ENCODE measurements at places on chromosomes 4 and X. TPM values are rescaled to one million over a fixed set of nuclear protein-coding genes. Genes with fewer than 3 reads are reported as not detected.

Gene BTK
- total RNA-seq, result not detected

Gene CXorf49B
- not detected for total RNA-seq

Gene GRID2
- not detected for total RNA-seq

Gene DTHD1
- total RNA-seq, result 0.26 TPM

Gene RXFP1
- not detected for total RNA-seq

Gene RAI2
- total RNA-seq, result not detected

Gene COX7B2
- not detected for total RNA-seq

DNA sequence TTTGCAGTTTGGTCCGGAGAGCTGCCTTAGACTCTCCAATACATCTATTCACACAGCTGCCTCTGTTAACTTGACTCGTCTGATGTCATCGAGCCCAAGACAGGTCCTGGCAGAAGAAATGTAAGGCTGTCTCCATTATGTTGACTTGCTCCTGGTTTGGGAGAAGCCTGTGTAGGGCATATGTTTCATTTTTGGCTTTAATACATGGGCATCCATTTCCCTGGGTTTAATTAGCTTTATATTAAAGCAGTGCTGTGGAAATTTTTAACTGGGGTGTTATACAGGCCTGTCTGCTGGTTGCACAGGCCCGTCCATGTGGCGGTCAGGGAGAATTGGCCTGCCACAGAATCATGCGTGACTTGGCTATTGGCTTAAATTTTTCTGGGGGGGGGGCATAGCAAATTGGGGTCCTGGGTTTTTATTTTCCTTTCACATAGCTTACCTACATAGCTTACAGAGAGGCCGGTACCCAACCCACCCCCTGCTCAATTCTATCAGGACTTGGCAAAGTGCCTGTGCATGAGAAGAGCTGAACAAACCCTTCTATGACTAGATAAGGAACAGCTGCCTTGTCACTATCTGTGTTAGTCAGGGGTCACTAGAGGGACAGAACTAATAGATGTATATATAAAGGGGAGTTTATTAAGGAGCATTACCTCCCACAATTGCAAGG, 123.5 kb upstream of the WDR1 start:
- no peaks in the 10 kb centered on the region for H3K36me3 ChIP-seq
- DNase-seq, result no peak
- no peaks in the 10 kb centered on the region for H3K4me1 ChIP-seq

DNA sequence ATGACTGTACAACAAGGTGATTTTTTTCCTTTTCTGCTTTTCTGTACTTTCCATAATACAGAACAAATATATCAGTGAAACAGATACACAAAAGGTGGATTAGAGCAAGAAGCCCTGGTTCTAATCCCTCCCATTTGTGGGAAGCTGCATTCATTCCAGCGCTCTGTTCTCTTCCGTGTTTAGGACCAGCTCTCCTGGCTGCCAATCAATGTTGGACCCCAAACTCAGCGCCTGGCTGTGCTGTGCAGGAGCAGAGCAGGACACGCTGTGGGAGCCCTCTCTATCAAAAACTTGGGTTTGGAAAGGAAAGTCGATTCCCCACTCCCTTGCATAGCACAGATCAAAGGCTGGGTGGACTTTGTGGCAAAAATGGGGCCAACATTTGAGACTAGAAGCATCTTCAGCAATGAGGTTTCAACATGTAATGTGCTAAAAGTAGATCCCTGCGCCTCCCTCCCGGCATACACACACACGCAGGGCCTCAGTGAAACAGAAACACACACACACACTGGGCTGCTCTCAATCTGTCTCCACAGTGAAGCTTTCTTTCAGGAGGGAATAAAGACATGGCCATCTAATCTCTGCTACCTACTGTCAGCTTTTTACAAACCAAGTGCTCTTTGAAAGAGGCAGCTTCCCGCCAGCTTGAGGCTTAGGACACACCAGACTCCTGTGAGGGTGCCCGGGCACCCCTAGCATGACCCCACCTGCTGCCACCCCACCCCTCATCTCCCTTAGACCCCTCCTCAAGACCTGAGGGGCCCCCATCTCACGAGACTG, 12.2 kb downstream of the WDR1 start:
- peak overlapping the region; percentile 15 for H3K4me3 ChIP-seq
- peaks cover 91% of the 10 kb centered on the region for H3K36me3 ChIP-seq
- H3K4me1 ChIP-seq, result peaks cover 96% of the 10 kb centered on the region

DNA sequence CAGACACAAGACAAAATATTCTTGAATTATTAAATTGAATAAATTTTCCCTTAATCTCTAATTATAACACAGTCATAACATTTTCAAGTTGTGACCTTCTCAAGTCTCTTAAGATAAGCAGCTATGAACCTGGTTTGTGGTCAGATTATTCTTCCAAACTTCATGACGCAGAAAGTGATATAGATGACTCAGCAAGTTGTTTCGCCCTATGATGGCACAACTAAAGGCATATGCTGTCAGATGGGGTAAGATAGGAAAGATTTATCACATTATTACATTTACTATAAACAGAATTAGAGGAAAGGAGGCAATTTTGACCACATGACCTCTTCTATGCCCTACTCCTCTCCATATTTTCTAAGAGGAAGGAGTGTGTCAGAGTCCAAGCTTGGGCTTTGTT, 4.6 kb upstream of the DCAF12L2 start:
- no peak overlapping the region for H3K27ac ChIP-seq
- H3K4me3 ChIP-seq, result no peak overlapping the region
- DNase-seq, result no peak
- no peaks in the 10 kb centered on the region for H3K27me3 ChIP-seq
- no peaks in the 10 kb centered on the region for H3K4me1 ChIP-seq

DNA sequence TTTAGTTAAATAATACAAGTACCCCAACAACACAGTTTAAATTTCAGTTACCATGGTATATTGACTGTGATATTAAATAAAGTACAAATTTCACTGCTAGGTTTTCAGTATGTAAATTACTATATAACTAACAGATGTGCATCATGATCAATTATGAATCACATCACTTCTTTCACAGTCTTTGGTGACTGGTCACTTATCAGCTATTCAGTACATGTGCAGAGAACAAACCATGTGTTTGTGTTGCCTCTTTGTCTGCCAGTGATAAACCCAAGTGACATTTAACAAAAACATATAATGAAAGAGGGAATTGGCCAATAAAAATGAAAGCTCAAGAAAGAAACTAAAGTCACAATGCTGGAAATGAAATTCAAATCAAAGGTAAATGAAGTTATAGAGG, 249.3 kb downstream of the CHIC1 start:
- H3K4me3 ChIP-seq, result no peak overlapping the region
- H3K27me3 ChIP-seq, result peaks cover 2% of the 10 kb centered on the region
- H3K27ac ChIP-seq, result no peak overlapping the region
- DNase-seq, result no peak

DNA sequence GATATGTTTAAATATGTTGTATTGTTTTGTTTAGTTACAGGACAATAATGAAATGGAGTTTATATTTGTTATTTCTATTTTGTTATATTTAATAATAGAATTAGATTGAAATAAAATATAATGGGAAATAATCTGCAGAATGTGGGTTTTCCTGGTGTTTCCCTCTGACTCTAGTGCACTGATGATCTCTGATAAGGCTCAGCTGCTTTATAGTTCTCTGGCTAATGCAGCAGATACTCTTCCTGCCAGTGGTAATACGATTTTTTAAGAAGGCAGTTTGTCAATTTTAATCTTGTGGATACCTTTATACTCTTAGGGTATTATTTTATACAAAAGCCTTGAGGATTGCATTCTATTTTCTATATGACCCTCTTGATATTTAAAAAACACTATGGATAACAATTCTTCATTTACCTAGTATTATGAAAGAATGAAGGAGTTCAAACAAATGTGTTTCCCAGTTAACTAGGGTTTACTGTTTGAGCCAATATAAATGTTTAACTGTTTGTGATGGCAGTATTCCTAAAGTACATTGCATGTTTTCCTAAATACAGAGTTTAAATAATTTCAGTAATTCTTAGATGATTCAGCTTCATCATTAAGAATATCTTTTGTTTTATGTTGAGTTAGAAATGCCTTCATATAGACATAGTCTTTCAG, 26.9 kb downstream of the NUDT6 start:
- no peak overlapping the region for H3K27ac ChIP-seq
- H3K4me1 ChIP-seq, result no peaks in the 10 kb centered on the region
- H3K27me3 ChIP-seq, result no peaks in the 10 kb centered on the region
- no peak for DNase-seq
- H3K36me3 ChIP-seq, result peaks cover 9% of the 10 kb centered on the region
- no peak overlapping the region for H3K4me3 ChIP-seq

DNA sequence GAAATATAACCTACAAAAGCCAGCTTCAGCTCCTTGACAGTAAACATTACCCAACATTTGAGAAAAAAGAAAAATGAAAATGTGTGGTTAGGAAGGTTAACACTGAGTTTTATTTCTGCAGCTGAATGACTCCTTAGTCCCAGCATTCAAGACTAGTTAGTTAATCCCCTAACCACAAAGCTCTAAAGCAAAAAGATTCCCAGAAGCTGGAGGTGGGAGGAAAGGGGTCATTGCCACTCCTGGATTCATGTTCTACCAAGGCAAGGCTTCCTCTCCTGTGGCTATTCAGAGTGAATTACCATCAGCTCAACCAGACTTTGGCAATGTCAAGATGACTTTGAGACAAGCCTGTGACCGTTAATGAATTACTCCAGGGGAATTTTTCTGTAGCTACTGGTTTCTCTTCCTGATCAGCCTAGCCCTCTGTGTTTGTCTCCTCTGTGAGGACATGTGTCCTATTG, 63.6 kb downstream of the HADH start:
- peaks cover 79% of the 10 kb centered on the region for H3K4me1 ChIP-seq
- H3K27ac ChIP-seq, result peak overlapping the region; percentile 76
- H3K27me3 ChIP-seq, result no peaks in the 10 kb centered on the region
- no peak for DNase-seq
- peaks cover 74% of the 10 kb centered on the region for H3K36me3 ChIP-seq

GRCh38 chr4:77073981-77074380, 1.8 kb downstream of the CCNI start:
- no peak overlapping the region for H3K27ac ChIP-seq
- no peak overlapping the region for H3K4me3 ChIP-seq
- H3K4me1 ChIP-seq, result peaks cover 48% of the 10 kb centered on the region

GRCh38 chr4:151842430-151843079, 81.7 kb upstream of the GATB start:
- no peaks in the 10 kb centered on the region for H3K4me1 ChIP-seq
- H3K36me3 ChIP-seq, result no peaks in the 10 kb centered on the region
- peaks cover 8% of the 10 kb centered on the region for H3K27me3 ChIP-seq
- H3K27ac ChIP-seq, result no peak overlapping the region

GRCh38 chr4:148396986-148397673, 45.1 kb downstream of the NR3C2 start:
- no peaks in the 10 kb centered on the region for H3K27me3 ChIP-seq
- H3K4me3 ChIP-seq, result no peak overlapping the region
- no peaks in the 10 kb centered on the region for H3K4me1 ChIP-seq

GRCh38 chrX:124274438-124275181, 57.9 kb upstream of the TEX13D start:
- no peak overlapping the region for H3K27ac ChIP-seq
- H3K4me1 ChIP-seq, result no peaks in the 10 kb centered on the region
- no peaks in the 10 kb centered on the region for H3K27me3 ChIP-seq
- DNase-seq, result no peak

- DNase-seq, result no peak
- no peaks in the 10 kb centered on the region for H3K36me3 ChIP-seq
- peaks cover 2% of the 10 kb centered on the region for H3K27me3 ChIP-seq
- no peaks in the 10 kb centered on the region for H3K4me1 ChIP-seq
- no peak overlapping the region for H3K4me3 ChIP-seq
- no peak overlapping the region for H3K27ac ChIP-seq
These were observed 49.5 kb downstream of the FAM13A start for GRCh38 chr4:89007338-89007939.

GRCh38 chrX:109880629-109881028, 122.3 kb upstream of the TMEM164 start:
- no peaks in the 10 kb centered on the region for H3K36me3 ChIP-seq
- no peak overlapping the region for H3K27ac ChIP-seq
- H3K4me3 ChIP-seq, result no peak overlapping the region

- peaks cover 23% of the 10 kb centered on the region for H3K4me1 ChIP-seq
- no peak overlapping the region for H3K4me3 ChIP-seq
- no peaks in the 10 kb centered on the region for H3K27me3 ChIP-seq
- H3K36me3 ChIP-seq, result peaks cover 34% of the 10 kb centered on the region
- DNase-seq, result peak; percentile 63
These were observed 41.9 kb downstream of the TNIP2 start for GRCh38 chr4:2714061-2714770.

DNA sequence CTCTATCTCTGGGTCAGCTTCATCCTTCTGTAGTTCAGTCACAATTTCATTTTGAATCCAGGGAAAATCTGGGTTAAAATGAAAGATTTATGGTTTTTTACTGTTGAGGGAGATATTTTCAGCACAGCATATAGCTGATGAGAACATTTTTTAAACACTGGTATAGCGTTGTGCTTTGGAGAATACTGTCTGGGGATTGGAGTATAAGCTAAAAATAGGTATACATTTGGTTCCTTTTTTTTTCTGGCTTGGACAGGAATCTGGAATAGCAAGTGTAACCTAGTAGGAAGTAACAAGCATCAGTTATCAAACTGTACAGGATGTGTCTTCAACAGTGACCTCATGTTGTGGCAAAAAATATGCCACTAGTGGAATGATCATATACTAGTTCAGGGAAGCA, 149.1 kb downstream of the GRXCR1 start:
- H3K36me3 ChIP-seq, result no peaks in the 10 kb centered on the region
- no peaks in the 10 kb centered on the region for H3K4me1 ChIP-seq
- H3K27ac ChIP-seq, result no peak overlapping the region
- no peaks in the 10 kb centered on the region for H3K27me3 ChIP-seq
- DNase-seq, result no peak

- H3K4me3 ChIP-seq, result no peak overlapping the region
- DNase-seq, result no peak
- H3K36me3 ChIP-seq, result no peaks in the 10 kb centered on the region
- no peaks in the 10 kb centered on the region for H3K4me1 ChIP-seq
- H3K27me3 ChIP-seq, result no peaks in the 10 kb centered on the region
These were observed 54.4 kb downstream of the HMX1 start for GRCh38 chr4:8817096-8817812.

- H3K4me1 ChIP-seq, result no peaks in the 10 kb centered on the region
- no peak overlapping the region for H3K27ac ChIP-seq
- no peak for DNase-seq
- no peaks in the 10 kb centered on the region for H3K27me3 ChIP-seq
These were observed 195.6 kb upstream of the TACR3 start for GRCh38 chr4:103915224-103915869.

DNA sequence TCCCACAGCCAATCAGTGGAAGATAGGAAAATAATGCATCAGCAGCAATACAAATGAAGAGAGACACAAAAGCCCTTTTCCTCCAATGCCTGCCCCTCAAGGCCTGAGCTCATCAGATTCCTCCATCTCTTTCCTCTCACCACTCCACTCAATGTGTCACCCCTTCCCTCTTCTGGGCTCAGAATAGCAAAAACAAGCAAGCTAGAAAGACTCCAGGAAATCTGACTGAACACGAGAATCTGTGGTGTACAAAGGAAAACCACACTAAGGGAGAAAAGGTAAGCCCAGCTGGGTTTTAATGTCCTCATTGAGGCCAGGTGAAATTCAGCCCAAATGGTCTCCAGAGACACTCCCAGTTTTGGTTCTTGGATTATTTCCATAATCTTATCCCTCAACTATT, 46.3 kb downstream of the ARHGEF9 start:
- H3K4me3 ChIP-seq, result peak overlapping the region; percentile 60
- H3K27me3 ChIP-seq, result no peaks in the 10 kb centered on the region
- peaks cover 67% of the 10 kb centered on the region for H3K4me1 ChIP-seq
- DNase-seq, result no peak
- H3K36me3 ChIP-seq, result peaks cover 31% of the 10 kb centered on the region
